ENCODE measurements at places on chromosomes 3 and 15.

- DNase-seq, result no peak
Measured at GRCh38 chr3:14297784-14298236, 104.6 kb upstream of the SLC6A6 start.

- no peak for DNase-seq
Measured at GRCh38 chr15:40102897-40103858, 5.5 kb downstream of the BMF start.

GRCh38 chr3:53730576-53730975 lies 115.6 kb downstream of the CHDH start:
- DNase-seq, result no peak

DNA sequence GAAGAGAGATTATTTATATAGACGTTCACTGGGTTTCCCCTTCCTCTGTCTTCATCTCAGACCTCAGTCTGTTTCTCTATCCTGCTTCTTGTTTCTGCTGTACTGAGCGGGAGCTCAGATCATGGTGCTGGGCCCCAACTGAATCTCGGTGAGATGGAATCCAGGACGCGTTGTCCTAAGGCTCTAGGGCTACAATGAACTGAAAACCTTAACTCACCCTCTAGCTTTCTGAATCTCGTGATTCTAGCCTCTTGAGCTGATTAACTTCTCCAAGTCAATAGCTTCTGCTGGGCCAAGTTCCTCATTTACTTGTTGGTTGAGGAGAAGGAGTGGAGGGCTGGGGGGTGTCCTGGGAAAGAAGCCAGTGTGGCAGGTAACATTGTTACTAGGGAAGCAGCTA lies 32.7 kb upstream of the MAP3K13 start:
- DNase-seq, result no peak

DNA sequence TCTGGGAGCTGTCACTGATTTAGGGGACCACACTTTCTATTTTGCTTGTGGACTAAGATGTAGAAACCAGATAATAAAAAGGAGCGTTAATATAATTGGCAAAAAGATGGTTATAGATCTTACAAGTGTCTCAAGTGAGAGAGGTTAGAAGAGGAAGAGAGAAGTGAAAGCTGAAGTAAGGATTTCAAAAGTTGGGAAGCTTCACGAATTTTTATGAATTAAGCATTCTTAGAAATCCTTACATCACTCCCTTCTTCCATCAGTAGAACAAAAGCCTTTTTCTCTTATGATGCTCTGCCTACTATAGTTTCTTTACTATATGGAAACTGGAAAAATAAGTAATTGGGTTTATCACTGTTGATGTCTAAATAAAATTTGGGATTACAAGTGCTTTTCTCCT lies 146.5 kb downstream of the FNDC3B start:
- DNase-seq, result no peak

DNA sequence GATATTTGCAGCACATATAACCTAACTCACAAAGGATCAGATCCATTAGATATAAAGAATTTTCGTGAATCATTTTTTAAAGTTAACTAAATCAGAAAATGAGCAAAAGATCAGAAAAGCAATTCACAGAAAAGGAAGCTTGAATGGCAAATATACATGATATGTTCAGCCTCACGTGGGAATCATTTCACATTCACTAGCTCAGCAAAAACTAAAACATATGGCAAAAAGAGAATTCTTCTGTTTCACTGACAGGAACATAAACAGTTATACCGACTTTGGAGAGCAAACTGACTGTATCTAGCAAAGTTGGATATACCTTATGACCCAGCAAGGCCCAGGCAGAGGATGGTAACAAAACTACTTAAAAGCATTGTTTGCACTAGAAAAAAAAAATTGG lies 34.0 kb upstream of the NR2E3 start:
- DNase-seq, result no peak

- no peak for DNase-seq
Measured at GRCh38 chr15:52422001-52422400, 106.7 kb downstream of the MYO5A start.

Measured in T-cell (primary cell).